ENCODE measurements at places on chromosomes 2 and 18.

GRCh38 chr2:69618362-69618761, 25.2 kb downstream of the AAK1 start:
- DNase-seq = no peak

GRCh38 chr18:58525928-58526424, 102.9 kb downstream of the ALPK2 start:
- DNase-seq = no peak

DNA sequence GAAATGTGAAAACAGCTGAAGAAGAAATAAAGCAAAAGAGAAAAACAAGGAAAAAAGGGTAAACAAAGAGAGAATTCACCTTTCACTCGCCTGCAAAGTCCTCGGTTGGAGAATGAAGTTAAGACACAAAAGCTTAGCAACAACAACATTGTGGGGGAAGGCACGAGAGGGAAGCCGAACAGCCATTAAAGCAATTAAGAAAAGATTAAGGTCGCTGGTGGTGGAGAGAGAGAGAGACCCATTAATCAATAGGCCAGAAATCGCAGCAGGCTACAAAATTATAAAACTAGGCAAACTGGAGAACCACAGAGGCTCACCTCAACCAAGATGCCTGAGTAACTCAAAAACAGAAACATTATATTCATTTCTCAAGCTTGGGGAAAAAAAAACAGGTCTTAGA, 120.0 kb upstream of the SIX3 start:
- DNase-seq = peak; percentile 38

- DNase-seq = no peak
Measured at GRCh38 chr2:65652066-65652465, 219.7 kb upstream of the SPRED2 start.

- no peak for DNase-seq
Measured at GRCh38 chr2:236776695-236777251, 207.1 kb downstream of the ACKR3 start.

DNA sequence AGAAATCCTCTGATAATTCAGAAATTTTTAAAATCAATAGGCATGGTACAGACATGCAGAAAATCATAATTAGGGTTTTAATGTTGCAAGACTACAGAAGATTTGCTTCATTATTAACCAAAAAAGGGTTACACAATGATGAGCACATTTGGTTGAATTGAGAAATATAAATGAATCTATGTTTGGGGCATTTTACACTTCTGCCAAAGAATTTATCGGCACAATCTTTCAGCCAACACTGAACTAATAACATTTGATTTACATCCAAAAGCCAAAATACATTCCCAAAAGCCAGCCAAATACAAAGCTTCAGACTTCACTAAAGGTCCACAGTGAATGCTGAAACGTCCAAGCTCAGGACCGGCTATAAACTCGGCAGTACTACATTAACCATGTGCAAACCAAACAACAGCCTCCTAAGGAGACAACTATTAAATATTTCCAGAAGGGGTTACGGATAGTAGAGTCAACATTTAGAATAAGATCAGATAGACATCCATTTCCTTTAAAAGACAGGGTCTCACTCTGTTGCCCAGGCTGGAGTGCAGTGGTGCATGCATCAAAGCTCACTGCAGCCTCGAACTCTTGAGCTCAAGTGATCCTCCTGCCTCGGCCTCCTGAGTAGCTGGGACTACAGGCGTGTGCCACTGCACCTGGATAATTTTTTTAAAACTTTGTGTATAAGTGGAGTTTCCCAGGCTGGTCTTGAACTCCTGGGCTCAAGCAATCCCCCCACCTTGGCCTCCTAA, 29.4 kb downstream of the SPRED2 start:
- no peak for DNase-seq

Data from NCI-H146 (cell line).